ENCODE measurements at places on chromosomes 6 and 20.

DNA sequence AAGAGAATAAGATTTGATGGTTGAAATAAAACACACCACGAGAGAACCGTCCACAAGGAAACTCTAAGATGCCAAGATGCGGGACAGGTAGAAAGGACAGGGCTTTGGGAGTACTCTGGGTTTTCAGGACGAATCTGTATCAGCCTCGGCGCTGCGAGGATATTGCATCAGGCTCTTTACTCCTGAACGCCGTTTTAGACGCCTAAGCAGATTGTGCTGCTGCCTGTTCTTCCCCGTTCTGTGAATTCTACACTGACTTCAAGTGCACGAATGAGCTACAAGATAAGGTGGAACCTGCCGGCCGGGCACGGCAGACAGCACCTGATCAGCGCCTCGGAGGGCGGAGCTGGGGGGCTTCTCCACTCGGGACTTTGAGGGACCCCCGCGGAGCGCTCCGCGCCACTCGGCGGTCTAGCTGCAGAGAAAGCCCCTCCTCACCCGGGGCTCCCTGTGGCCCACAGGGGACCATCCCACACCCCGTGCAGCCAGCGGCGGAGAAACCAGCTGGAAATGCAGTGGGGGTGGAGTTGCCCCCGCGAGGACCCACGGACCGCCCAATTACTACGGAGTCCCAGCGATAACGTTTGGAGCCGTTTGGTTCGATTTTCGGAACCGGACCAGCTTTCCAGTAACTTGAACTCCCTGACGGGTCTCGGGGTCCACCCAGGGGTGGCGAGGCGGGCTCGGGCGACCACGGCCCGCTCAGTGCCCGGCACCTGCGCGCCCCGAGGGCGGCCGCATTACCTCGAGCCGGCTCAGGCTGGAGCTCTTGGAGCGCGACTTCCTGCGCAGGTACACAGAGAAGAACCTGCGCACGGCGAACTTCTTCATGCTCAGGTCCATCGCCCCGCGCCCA, 646 bp downstream of the RPS6KA2 start:
- DNase-seq: no peak

DNA sequence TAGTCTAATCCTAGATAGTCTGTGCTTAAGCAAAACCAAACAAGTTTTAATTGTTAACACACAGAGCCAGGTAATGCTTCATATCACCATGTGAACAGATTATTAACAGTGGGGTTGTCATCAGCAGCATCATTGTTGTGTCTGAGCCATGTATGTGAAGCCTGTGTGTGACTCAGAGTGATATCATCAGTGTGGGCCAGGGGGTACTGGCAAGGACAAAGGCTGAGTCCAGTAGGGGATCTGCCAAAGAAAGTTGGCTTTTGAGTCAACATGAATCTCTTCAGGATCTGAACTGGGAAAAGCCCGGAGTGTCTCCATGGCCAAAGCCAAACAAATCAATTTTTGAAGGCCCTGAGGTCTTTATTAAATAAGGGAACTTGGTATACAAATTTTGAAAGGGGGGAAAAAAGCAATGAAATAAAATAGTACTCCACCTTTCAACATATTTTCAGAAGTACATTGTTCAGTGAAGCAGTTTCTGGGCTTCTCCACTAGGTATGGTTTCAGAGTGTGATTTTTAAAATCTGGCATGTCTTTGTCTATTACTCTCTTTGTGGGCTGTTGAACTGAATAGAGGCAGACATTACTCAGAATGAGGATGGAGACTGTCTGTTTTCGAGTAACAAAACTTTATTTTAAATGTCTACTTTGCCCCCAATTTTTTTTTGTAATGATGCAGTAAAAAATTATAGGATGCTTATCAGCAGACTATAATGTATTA, 444.2 kb upstream of the JAG1 start:
- DNase-seq: no peak

DNA sequence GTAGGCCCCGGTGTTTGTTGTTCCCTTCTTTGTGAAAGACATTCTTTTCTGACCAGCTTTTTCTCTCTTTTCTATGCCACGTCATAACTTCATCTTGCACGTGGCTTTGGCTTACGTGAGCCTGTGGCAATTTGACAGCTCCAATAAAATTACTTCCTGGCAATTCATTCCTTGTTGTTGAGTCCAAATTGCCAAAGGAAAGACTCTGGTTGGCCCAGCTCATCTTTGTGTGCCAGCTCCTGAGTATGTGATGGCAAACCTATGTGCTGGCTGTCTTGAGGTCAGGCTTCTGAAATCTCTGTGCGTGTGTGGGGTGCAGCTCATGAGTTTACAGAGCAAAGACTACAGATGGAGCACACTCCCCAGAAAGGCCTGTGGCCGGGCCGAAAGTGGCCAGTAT, 272.5 kb upstream of the SGK1 start:
- DNase-seq: no peak

DNA sequence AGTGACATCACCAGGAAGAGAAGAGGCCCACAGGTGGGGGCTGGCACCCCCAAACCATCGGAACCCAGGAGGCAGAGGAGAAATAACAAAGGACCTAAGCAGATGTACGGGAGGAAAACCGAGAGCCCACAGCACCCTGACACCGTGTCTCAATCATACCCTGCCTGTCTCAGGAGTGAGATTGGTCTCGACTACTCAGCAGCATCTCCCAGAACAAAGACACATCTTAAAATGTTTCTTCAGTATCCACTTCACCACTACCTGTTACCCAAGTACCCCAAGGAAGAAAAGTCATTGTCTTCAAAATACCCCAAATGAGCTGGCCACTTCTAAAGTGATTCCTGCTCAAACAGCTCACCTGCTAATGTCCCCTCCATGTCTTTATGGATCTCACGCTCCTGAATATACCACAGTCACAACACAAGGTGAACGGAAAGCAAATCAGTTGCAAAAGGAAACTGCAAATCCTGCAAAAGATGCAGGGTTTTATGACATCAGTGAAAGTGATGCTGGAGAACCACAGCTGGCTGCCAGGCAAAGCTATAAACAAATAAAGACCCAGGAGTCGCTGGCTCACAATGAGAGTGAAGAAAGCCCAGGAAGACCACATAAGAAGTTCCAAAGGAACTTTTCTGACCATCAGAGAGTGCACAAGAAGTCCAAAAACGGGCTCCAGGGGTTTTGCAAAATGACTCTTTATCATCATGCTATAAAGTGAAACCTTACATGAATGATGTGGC, 44.1 kb downstream of the PREX1 start:
- DNase-seq: no peak

- DNase-seq: no peak
These were observed 93.9 kb downstream of the PRND start for GRCh38 chr20:4815628-4816027.

GRCh38 chr20:51363378-51363777, 179.1 kb downstream of the NFATC2 start:
- DNase-seq: no peak

GRCh38 chr20:18304618-18305017, 16.3 kb downstream of the ZNF133 start:
- DNase-seq: no peak

GRCh38 chr6:40251637-40252300, 317.5 kb upstream of the MOCS1 start:
- no peak for DNase-seq

DNA sequence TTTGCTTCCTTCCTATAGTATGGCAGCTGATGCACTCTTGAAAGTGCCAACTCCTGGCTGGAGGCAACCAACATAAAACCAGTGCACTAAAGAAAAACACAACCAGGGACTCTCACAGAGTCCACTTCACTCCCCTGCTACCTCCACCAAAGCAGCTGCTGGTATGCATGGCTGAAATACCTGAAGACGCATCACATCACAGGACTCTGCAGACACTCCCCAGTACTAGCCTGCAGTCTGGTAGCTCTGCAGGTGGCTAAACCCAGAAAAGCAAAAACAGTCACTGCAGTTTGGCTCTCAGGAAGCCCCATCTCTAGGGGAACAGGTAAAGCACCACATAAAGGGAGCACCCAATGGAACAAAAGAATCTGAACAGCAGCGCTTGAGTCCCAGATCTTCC, 473.0 kb upstream of the SPTLC3 start:
- no peak for DNase-seq

GRCh38 chr6:161410076-161410475, 136.2 kb upstream of the AGPAT4 start:
- DNase-seq: no peak

GRCh38 chr20:3613821-3614440, 49.3 kb downstream of the GFRA4 start:
- DNase-seq: no peak

DNA sequence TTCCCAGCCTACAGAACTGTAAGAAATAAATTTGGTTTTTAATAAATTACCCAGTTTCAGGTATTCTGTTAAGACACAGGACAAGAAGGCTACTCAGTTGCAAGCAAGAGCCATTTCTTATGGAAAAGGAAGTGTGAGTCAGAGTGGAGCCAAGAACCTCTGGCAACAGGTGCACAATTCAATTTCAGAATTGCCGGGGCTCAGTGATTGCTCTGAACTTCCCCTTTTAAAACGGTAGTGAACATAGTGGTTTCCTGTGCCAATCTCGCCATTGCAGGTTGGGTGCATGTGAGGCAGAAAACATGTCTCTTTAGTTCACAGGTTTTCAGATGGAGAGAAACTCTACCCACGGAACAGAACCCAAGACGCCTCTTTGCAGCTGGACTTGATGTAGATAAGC, 16.4 kb downstream of the PIGT start:
- no peak for DNase-seq

DNA sequence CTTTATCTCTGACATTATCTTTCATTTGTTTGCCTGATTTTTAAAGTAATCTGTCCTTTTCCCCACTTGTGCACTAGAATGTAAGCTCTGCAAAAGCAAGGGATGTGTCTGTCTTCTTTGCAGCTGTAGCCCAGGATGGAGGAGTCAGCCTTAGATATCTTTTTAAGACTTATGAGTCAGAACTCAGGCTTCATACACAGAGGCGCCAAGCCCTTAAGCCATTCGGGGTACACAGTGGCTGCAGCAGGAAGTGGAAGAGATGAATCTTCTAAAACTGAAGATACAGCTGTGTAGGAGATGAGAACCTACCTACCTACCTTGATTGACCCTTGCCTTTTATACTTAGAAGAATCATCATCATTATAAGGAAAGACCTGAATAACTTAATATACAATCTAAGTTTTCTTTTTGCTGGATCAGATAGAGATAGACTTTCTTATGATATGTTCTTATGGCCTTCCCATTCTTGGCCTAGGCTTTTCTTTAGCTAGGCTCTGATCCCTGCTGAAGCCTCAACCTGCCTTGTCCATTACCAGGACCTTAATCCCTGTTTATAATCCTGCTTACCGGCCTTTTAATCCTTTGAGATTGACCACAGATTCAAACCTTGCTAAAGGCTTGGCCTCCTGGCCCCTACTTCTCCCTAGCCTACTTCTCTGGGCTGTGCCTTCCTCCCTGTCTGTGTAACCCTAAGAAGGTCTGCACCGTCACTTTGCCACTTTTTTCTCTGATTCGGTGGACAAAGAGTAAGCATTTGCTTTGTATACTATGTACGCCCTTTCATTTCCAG, 304.5 kb downstream of the PRL start:
- no peak for DNase-seq

DNA sequence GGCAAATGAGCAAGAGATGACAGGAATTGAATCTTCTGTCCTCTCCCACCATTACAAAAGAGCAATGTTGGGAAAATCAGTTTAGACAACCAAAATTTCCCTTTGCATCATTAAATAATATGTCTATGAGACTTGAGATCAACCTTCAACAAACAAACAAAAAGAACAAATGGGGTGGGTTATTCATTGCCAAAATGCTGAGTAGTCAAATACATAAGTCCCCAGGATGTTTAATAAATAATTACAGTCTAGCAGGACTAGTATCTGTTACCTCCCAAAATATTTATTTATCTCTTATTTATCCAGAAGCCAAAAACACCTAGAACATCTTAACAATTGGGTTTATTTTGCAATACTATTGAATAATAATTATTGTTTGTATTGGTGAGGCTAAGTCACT, 16.2 kb upstream of the IRAK1BP1 start:
- no peak for DNase-seq

GRCh38 chr6:53358440-53359094, 9.8 kb upstream of the ELOVL5 start:
- DNase-seq: no peak

- no peak for DNase-seq
These were observed 39.7 kb downstream of the KCNS1 start for GRCh38 chr20:45061244-45061643.

GRCh38 chr20:53405139-53405538, 188.5 kb downstream of the ZNF217 start:
- DNase-seq: no peak

GRCh38 chr20:32155017-32155981, 45.8 kb downstream of the TM9SF4 start:
- DNase-seq: peak; percentile 23

GRCh38 chr6:28488916-28489365, 26.7 kb downstream of the GPX6 start:
- no peak for DNase-seq

DNA sequence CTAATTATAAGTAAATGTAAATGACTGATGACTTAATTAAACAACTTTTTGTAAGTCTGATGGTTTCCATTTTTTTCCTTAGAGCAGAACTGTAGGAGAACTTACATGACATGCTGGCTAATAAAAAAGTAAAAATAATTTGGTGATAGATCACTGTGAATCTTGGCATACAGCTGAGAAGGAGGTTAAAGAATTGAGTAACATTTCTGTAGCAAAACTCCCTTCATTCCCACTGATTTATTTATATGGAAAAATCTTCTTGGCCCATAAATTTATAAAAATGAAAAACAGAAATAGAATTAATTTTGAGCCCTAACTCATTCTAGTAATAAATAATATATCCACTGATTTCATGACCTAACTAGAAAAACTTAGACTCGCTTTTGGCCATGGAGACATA, 48.1 kb downstream of the SLC22A3 start:
- no peak for DNase-seq

DNA sequence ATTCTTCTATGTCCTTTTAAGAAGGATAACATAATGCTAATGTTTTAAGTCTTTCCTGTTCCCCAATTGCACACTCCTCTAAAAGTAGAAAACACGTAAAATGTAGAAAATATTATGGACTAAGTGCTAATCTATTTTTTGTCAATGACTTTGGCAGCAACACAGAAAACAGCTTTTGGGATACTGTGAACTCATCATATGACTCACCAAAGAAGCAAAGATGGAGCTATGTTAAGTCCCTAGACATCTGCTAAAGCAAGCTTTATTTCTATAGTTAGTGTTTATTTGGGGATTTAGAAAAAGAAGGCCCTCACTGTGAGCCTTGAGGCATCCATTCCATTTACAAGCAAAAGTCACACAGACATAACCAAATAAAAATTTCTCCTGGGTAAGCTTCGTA, 23.0 kb downstream of the OPN5 start:
- no peak for DNase-seq

DNA sequence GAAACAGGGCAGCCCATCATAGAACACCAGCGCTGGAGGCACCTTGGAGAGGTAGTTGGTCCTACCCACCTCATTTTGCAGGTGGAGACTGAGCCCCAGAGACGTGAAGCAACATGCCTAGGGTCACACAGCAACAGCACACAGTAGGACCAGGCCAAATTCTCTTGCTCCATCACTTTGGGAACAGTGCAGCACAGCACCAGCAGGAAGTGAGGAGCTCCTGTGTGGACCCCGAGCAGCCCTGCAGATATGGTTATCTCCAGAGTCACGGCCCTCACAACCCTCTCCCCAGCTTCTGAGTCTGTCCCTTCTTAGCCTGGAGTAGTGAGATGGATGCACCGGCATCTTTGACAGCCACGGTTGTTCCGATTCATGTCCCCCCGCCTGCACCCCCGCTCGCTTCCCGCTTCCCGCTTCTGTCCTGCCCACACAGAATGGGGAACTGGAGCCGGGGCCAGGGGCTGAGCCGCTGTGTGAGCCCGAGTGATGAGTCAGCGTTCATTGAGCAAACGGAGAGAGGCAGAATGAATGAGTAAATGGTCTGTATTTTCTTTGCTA, 72.6 kb upstream of the DUSP22 start:
- DNase-seq: no peak
